ENCODE measurements at places on chromosomes 13 and 19.

GRCh38 chr13:96810104-96810503 is 184.2 kb downstream of the OXGR1 start:
- DNase-seq: no peak

DNA sequence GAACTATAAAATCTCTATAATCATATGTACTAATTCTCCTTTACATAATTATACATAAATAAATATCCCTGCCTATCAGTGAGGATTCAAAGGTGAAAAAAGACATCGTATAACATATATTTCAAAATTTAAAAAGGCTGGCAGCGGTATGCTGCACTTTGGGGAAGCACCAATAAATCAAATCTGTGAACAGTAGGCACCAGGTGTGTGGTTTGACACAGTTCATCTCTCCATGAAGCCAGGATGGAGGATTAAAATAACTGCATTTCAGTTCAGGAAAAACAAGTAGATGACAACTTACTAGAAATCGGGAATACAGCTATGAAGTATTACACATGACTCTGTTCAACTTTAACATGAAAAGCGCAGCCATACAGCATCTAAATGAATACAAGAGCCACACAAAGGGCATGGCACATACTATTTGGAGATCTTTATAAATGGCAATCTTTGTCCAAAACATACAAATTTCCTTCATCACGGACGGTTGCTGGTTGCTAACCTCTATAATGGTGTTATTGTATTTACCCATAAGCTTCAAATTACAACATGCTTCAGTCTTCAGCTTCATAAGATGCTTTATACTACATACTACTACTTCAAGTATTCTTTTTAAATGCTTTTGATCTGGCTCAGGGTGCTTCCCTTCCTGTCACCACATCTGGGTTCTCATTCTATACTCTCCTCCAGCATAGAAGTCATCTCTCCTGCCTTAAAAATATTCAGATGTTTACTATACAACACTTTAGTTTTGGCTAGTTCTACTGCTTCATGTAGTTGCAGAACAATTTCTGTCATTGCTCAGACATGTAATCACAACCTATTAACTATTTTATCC is 128.7 kb downstream of the KLF12 start:
- no peak for DNase-seq

GRCh38 chr19:5588906-5589676 is 21.3 kb upstream of the TINCR start:
- no peak for DNase-seq

DNA sequence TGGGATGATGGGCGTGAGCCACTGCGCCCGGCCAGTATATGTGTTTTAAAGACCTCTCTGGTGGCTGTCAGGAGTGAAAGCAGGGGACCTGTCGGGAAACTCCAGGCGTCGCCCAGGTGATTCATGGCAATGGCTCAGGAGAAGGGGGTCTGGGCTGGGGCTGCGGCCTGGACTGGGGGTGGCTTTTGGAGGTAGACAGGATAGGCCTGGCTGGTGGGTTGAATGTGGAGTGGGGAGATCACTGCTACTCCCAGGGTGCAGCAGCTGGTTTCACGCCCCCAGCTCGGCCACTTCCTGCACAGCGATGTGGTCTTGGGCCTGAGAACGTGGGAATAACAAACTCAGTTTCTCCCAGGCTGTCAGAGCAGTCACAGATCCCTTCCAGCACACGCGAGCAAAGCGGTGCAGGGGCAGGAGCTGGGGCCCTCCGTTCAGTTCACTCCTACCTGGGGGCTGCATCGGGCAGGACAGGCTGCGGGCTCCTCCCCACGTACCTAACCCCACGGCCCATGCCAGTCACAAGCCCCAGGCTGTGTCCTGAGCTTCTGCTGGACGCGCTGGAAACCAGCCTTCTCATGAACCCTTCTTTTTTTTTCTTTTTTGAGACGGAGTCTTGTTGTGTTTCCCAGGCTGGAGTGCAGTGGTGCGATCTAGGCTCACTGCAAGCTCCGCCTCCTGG is 18.9 kb downstream of the KDM4B start:
- no peak for DNase-seq

GRCh38 chr13:112880976-112881540 is 88.0 kb upstream of the MCF2L start:
- DNase-seq: no peak

DNA sequence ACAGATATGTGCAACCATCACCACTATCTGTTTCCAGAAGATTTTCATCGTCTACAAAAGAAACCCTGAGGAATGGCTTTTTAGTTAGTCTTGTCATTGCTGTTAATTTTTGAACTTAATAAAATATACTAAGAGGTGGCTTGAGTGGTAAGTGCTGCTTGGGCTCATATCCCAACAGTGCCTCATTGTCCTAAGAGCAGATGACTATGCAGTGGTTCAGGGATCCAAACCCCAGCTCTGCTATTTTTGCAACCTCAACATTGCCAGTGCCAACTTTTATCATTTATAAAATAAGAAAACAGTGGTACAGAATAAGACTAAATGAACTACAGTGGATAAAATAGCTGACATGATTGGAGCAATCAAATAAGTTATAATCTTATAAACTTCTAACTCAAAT is 123.2 kb upstream of the SLC7A1 start:
- no peak for DNase-seq

DNA sequence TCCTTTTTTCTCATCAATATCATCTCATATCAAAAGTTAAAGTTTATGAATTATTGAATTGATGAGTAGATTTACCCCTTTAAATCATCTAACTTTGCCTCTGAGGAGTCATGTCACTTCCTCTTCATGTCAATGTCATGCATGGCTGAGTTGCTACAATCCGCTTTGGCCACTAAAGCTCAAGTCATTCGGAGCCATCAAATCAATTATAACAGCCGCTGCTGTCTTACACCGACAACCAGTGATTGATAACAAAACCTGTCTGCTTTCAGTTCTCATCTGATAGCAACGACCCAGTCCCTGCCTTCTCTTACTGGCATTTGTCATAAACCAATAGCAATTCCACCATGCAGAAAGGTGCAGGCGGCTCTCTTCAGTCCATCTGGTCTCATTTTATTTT is 429.3 kb downstream of the DIAPH3 start:
- no peak for DNase-seq

DNA sequence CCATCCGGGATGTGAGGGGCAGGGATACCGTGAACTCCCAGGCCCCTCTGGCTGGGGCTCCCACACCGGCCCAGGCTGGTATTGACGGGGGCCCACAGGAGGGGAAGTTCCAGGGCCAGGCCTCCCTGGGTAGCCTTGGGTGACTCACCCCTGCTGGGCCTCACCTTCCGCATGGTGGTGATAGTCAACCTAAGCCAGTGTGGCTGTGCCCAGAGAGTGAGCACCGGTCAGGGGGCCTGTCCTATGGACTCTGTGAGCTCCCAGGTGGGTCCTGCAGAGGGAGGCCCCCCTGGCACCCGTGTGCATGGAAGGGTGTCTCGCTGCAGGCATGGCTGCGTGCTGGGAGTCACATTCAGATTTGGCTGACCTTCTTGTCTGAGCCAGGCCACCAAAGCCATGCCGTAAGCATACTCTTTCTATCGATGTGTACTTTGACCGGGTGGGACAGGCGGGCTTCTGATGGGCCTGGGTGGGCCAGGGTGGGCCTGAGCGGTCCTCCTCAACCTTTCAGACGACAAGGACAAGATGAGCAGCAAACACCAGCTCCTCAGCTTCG is 27.6 kb downstream of the DHX34 start:
- DNase-seq: no peak

GRCh38 chr19:49875857-49876421 is 1.2 kb downstream of the AKT1S1 start:
- no peak for DNase-seq

- no peak for DNase-seq
These were observed 644.7 kb upstream of the KLF12 start for GRCh38 chr13:74778946-74779345.

DNA sequence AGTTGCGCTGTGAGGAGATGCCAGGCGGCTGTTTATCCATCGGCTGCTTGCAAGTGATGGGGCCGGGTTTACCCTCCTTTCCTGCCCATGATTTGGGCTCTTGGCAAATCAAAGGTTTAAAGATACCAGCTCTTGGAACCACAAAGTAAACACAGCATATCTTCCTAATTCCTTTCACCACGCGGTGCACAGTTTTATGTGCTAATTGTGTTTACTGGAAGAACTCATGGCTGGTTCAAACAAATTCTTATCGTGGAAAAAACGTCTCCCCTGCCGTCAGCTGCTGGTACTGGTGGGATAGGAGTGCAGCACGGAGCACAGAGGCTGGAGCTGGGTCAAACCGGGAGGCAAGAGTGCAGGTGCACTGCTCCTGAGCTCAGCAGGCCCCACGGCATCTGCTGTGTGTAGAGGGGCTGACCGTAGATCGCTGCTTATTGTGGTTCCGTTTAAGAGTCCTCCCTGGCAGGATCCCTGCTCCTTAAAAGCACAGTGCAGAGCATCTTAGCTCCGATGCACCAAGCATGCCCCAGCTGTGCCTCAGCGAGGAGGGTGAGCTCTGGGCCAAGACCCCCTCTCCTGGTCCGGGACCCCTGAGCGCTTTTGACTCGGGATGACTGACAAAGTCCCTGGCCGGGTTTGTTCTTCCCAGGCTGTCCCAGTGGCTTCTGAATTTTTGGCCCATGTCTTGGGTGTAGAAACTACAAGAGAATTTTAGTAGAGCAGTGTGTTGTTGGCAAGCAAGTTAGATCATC is 51.3 kb upstream of the GAS6 start:
- no peak for DNase-seq

- no peak for DNase-seq
These were observed 5.9 kb downstream of the RAB8A start for GRCh38 chr19:16117594-16118033.

- DNase-seq: no peak
These were observed 391.5 kb upstream of the DACH1 start for GRCh38 chr13:72258340-72258981.

DNA sequence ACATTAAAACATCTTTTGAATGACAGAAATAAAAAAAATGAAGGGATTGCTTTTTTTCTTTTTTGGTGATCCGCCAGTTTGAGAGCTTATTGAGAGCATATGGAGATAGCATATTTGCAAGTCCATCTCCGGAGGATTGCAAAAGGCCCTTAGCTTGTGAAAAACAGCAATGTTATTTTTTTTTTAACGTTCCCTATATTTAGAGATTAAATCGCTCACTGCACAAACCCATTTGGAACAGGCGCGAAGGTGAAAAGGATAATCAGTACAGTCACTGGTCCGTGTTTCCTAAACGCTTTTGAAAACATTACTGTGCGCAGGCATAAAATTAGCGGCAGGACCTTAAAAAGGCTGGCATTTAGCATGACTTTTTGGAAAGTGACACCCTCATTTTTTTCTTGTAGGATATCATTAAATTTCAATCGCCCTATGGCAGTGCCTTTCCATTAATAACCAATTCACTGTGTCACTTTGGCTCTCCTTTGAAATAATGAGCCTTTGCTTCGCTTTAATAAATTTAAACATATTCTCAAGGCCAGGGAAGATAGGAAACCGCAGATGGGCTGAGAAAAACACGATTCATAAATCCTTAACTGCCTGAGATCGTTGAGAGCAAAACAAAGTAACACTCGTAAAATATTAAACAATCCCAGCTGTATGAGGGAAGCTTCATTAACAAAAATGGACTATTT is 342.2 kb downstream of the DACH1 start:
- no peak for DNase-seq

DNA sequence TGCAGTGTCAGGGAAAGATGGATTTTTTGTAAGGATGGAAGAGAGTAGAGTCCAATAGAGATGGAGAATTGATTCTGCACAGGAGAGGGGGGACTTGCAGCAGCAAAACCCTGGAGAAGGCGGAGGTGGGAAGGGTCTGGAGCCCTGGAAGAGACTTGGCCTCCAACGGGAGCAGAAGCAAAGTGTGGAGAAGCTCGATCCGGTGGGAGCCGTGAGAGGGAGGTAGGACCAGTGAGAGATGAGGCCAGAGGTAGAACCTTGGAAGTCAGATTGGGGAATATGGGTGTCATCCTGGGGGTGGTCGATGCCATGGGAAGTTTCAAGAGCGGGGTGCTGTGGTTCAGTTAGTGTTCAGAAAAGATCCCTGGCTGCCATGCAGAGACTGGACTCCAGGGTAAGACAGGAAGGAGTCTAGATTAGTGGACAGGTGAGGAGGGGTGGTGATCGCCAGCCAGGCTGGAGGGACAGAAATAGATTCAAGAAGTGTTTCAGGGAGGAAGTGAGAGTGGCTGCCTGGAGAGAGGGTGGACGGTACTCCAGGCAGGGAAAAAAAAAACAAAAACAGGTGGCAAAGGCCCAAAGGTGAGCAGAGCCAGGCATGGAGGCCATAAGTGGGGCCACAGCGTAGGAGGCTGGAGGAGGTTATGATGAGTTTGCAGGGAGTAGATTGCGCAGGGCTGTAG is 2.6 kb downstream of the PPP5C start:
- no peak for DNase-seq

DNA sequence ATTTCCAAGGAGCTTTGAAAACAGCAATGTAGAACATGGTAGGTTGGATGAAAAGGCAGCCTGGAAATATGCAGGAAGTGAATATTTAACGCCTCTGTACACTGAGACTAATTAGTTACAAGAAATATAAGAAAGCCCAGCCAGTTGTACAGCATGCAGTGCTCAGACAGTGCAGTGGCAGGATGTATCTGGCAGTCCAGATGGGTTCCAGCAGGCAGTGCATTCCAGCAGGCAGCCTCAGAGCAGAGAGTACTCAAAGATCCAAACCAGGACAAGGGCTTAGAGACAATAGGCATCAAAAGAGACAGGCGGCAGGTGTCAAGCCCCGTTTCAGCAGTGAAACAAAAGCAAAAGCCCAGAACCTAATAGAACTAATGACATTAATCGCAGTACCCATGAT is 2776.3 kb downstream of the PCDH9 start:
- DNase-seq: no peak

GRCh38 chr13:113110852-113111315 is 5.3 kb downstream of the F7 start:
- DNase-seq: no peak

- no peak for DNase-seq
These were observed 1022.0 kb downstream of the EFNB2 start for GRCh38 chr13:105513448-105513847.

- DNase-seq: no peak
These were observed 297.0 kb upstream of the EDNRB start for GRCh38 chr13:78215458-78216108.

DNA sequence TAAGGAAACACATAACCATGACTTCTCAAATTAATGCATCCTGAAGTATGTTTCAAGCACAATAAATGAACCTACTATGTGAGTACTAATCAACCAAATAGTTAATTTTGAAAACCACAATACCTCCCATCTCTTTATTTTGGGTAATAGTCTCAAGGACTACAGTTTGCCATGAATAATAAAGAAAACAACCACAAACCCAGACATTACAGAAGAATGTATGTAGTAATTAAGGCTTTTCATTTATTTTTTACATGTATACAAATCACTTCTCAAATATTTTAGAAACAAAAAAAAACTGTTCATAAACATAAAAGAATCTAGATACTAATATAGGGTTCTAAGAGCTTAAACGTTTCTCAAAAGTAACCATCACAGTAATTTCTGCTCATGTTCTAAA is 6.8 kb downstream of the KATNAL1 start:
- no peak for DNase-seq

DNA sequence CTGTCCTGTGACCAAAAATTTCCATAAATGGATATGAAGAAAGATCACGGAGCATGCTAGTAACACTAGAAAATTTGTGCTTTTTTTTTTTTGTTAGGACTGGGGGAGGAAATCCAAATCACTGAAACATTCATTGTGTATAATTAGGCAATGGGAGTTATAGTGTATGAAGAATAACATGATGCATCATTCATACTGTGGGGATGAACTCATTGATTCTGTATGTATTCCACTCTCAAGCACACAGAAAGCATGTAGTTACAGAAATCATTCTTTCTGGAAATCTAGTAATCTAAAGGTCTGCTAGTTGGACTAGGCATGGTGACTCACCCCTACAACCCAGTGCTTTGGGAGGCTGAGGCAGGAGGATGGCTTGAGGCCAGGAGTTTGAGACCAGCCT is 749.7 kb downstream of the DIAPH3 start:
- no peak for DNase-seq

All from stimulated activated CD8-positive, alpha-beta memory T cell treated with anti-CD3 and anti-CD28 coated beads, Interleukin-4, amount 100 ng/mL, for 1 hour (primary cell).